Colonic mucosa (tissue), 4 donors: ENCODE measurements at places on chromosomes 16 and 17.

DNA sequence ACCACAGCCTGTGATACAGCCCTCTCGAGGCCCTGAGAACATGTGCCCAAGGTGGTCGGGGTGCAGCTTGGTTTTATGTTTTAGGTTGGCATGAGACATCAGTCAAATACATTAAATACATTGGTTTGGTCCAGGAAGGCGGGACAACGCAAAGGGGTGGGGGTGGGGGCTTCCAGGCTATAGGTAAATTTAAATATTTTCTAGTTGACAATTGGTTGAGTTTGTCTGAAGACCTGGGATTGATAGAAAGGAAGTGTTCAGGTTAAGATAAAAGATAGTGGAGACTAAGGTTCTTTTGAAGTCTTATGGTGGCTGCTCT, 1.2 kb upstream of the ZKSCAN2 start:
- H3K36me3 ChIP-seq: no peaks in the 10 kb centered on the region
- no peak overlapping the region for H3K27ac ChIP-seq
- no peaks in the 10 kb centered on the region for H3K27me3 ChIP-seq
- peaks cover 9% of the 10 kb centered on the region for H3K4me1 ChIP-seq

- peak; percentile 85 for DNase-seq
- H3K27me3 ChIP-seq: no peaks in the 10 kb centered on the region
These were observed 60.0 kb upstream of the MPHOSPH6 start for GRCh38 chr16:82229800-82230619.

DNA sequence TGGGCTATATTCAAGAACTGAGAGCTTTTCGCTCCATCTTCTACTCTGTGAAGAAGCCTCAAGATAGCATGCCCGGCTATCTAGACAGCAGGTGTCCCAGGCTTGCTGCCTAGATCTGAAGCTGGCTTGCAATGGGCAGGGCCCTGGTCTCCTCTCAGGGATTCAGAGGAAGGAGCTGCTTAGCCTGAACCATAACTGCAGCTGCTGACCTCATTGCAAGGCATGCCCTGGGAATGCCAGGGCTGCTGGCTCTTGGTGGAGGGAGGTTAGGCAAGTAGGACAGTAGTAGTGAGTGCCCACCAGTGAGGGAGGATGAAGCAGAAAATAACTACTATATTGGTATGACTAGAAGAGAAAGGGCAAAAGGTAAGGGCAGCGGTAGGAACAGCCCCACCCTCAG, 21.3 kb upstream of the SLC35B1 start:
- H3K4me3 ChIP-seq: no peak overlapping the region
- no peak overlapping the region for H3K27ac ChIP-seq
- no peaks in the 10 kb centered on the region for H3K4me1 ChIP-seq
- no peak for DNase-seq
- H3K36me3 ChIP-seq: no peaks in the 10 kb centered on the region

GRCh38 chr17:21285164-21286065, 904 bp downstream of the MAP2K3 start:
- H3K4me1 ChIP-seq: peaks cover 21% of the 10 kb centered on the region
- H3K27ac ChIP-seq: peak overlapping the region; percentile 93
- H3K36me3 ChIP-seq: no peaks in the 10 kb centered on the region
- H3K4me3 ChIP-seq: peak overlapping the region; percentile 82
- peak; percentile 63 for DNase-seq

- H3K36me3 ChIP-seq: no peaks in the 10 kb centered on the region
- no peak for DNase-seq
- H3K4me3 ChIP-seq: no peak overlapping the region
- H3K27me3 ChIP-seq: no peaks in the 10 kb centered on the region
- no peaks in the 10 kb centered on the region for H3K4me1 ChIP-seq
- H3K27ac ChIP-seq: no peak overlapping the region
These were observed 42.7 kb downstream of the CMIP start for GRCh38 chr16:81487301-81487720.

- peak; percentile 63 for DNase-seq
- no peak overlapping the region for H3K4me3 ChIP-seq
- peak overlapping the region; percentile 96 for H3K27ac ChIP-seq
- H3K4me1 ChIP-seq: peaks cover 26% of the 10 kb centered on the region
These were observed 2.2 kb upstream of the MPG start for GRCh38 chr16:75580-76501.

DNA sequence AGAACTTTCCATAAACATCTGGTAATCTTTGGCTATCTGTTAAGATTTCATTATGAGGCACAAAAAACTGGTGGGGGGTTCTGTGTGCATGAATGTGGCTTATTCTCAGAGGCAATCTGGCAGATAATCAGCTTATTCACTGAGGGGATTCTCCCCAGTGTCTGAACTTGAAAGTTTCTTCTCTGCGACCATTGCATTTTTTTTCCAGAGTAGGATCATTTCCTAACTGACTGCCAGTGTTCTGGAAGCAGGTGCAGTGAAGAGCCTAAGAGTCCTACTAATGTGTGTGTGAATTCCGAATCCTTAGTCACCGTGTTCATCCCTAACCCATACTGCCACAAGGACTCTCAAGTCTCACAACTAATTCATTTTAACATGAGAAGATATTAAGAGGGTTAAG, 64.9 kb upstream of the LRRC37A3 start:
- peak overlapping the region; percentile 61 for H3K27ac ChIP-seq
- no peak overlapping the region for H3K4me3 ChIP-seq
- DNase-seq: no peak
- no peaks in the 10 kb centered on the region for H3K27me3 ChIP-seq
- H3K36me3 ChIP-seq: no peaks in the 10 kb centered on the region

DNA sequence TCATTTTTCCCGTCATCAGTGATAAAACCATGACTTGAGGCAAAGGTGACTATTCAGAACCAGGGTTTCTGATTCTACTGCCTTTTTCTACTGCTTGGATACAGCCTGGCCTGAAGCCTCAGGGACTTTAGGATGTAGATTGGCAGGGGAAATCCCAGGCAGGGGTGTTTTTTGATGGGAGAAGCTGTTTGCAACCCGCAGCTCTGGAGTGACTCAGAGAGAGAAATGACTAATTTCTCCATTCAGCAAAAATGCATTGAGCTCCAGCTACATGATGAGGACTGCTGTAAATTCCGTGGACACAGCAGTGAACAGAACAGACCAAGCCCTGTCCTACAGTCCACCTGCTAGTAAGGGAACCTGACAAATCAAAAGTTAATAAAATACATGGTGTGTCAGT, 560.6 kb downstream of the CDH13 start:
- no peaks in the 10 kb centered on the region for H3K36me3 ChIP-seq
- H3K4me3 ChIP-seq: no peak overlapping the region
- H3K27ac ChIP-seq: no peak overlapping the region
- no peaks in the 10 kb centered on the region for H3K27me3 ChIP-seq
- DNase-seq: no peak

DNA sequence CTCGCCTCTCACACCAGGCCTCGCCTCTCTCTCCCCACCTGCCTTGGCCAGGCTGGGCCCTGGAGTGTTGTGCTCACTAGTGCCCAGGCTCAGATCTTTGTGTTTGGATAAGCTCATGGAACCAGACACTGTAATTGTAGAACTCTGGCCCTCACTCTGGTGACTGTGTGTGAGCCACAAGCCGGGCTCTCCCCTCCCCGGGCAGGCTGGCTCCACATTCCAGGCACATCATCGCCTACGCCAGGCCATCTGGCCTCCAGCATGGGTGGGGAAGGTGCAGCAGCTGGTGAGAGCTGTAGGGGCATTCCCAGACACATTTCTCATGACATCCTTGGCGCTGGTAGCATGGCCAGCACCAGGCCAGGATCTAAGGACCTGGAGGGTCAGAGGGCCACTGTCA, 202.3 kb downstream of the RAB11FIP4 start:
- H3K36me3 ChIP-seq: no peaks in the 10 kb centered on the region
- H3K4me3 ChIP-seq: no peak overlapping the region
- H3K27me3 ChIP-seq: no peaks in the 10 kb centered on the region
- H3K27ac ChIP-seq: no peak overlapping the region
- H3K4me1 ChIP-seq: no peaks in the 10 kb centered on the region
- DNase-seq: no peak

DNA sequence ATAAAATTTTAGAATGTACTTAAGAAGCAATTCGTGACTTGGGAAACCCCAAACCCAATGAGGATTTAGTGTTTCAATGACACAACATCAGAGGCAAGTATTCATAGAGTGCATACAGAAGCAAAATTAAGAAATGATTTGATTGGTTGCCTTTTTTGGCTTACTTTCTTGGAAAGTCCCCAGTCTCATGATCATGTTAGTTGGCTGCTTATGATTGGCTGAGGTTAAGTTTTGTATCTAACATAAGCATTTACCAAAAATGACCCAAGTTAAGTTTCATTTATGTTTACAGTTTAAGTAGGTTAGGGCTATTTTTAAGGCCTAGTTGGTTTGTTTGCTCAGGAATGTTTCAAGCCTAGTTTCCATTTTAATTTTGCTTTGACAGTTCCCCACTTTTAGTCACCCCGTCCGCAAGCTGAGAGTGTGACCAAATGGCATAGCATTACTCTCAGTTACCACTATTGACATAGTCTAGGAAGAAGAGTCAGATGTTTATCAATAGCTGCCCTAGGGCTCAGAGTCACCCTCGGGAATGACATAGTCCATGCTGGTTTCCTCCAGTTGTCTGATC, 36.2 kb downstream of the DGKE start:
- H3K27me3 ChIP-seq: no peaks in the 10 kb centered on the region
- H3K4me1 ChIP-seq: no peaks in the 10 kb centered on the region
- no peaks in the 10 kb centered on the region for H3K36me3 ChIP-seq
- no peak overlapping the region for H3K4me3 ChIP-seq

DNA sequence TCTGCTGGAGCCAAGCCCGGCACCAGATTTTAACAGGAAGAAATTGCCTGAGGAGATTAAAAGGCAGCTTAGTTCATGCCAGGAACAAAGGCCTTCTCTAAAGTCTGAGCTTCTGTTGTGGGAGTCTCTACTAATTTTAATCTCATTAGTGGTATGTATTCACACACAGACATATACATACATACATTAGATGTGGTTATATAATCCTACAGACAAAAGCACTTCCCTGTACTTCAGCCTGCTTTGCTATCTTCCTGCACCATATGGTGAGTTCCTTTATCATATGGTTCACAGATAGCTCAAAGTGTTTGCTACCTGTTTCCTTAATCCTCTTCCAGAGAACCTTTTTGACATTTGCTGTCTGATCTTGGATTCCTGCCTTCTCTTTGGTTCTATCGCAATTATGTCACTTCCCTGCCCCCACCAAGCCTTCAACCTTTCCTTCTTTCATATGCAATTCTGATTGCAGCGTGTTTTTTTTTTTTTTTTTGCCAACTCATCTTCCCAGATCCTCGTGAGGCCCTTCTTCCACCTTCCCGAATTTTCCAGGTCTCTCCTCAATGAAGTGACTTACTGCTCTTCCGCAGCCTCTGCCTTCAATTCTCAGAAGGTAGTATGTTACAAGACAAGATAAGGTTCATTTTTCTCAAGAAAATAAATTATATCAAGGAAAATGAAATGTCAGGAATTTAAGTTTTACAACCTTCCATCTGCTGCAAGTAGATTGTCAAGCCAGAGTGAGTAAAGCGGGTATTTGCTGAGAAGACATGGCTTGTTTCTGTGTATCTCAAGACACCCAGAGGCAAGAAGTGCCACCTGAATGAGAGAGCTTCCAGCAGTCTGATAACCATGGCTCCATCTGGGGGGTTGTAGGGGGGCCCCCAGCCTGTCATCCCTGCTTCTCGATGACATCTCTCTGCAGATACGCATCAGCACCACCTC, 120.2 kb upstream of the CACNG3 start:
- H3K27ac ChIP-seq: no peak overlapping the region
- DNase-seq: no peak
- H3K4me3 ChIP-seq: no peak overlapping the region
- H3K4me1 ChIP-seq: no peaks in the 10 kb centered on the region
- H3K36me3 ChIP-seq: no peaks in the 10 kb centered on the region

DNA sequence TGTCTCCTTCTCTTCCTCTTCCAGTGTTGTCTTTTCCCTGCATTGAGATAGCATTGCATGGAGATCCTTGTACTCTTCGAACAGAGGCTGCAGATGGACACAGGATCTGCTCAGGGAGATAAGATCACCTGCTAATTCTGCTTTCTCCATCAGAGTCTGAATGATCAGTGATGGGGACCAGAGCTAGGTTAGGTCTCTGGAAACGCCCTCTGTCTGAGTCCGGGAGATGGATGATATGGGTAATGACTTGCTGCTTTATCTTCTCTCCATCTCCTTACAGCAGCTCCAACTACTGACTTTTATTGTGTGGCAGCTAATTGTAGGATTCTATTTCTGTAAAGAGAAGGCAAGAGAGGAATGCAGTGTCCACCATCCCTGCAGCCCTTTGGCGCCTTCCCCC, 435.6 kb downstream of the WWOX start:
- DNase-seq: no peak
- H3K27ac ChIP-seq: no peak overlapping the region
- H3K4me1 ChIP-seq: no peaks in the 10 kb centered on the region

GRCh38 chr17:69874175-69874670, 200.8 kb upstream of the KCNJ16 start:
- no peak overlapping the region for H3K4me3 ChIP-seq
- no peaks in the 10 kb centered on the region for H3K36me3 ChIP-seq
- H3K27me3 ChIP-seq: no peaks in the 10 kb centered on the region
- H3K4me1 ChIP-seq: no peaks in the 10 kb centered on the region
- H3K27ac ChIP-seq: no peak overlapping the region
- no peak for DNase-seq

DNA sequence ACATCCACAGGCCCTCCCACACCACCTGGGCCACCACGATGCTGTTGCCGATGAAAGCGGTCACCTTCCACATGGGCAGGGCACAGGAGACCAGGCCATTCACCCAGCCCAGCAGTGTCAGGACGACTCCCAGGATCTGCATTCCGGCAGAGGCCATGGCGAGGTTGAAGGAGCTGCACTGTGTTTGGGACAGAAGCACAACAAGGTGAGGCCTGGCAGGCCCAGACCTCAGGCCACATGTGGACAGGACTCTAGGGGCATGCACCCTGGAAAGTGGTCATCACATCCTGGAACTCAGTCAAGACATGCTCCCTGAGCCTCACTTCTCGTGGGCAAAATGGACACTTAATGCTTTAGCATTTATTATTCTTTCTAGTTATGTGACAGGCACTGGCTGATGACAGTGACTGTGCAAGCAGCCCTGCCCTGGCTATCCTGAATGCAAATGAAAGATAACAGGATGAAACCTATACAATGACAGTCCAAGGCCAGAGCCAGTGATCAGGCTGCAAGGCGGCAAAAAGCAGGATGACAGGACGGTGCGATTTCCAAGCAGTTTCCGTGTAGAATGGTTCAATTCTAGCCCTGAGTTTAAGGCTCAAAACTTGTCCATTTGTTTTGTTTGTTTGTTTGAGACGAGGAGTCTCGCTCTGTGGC, 2.0 kb downstream of the CLDN6 start:
- H3K4me3 ChIP-seq: no peak overlapping the region
- H3K27ac ChIP-seq: no peak overlapping the region
- H3K36me3 ChIP-seq: no peaks in the 10 kb centered on the region
- no peaks in the 10 kb centered on the region for H3K4me1 ChIP-seq
- H3K27me3 ChIP-seq: peaks cover 5% of the 10 kb centered on the region
- DNase-seq: no peak

- no peaks in the 10 kb centered on the region for H3K27me3 ChIP-seq
- H3K4me1 ChIP-seq: no peaks in the 10 kb centered on the region
- H3K4me3 ChIP-seq: no peak overlapping the region
- H3K36me3 ChIP-seq: no peaks in the 10 kb centered on the region
These were observed 7.4 kb upstream of the TMEM204 start for GRCh38 chr16:1525871-1526607.

GRCh38 chr16:54200161-54200534, 86.4 kb downstream of the IRX3 start:
- H3K27ac ChIP-seq: no peak overlapping the region
- no peaks in the 10 kb centered on the region for H3K4me1 ChIP-seq
- DNase-seq: no peak
- no peak overlapping the region for H3K4me3 ChIP-seq

- no peaks in the 10 kb centered on the region for H3K27me3 ChIP-seq
- H3K36me3 ChIP-seq: no peaks in the 10 kb centered on the region
- no peak for DNase-seq
- H3K4me3 ChIP-seq: no peak overlapping the region
- no peak overlapping the region for H3K27ac ChIP-seq
- no peaks in the 10 kb centered on the region for H3K4me1 ChIP-seq
These were observed 19.8 kb downstream of the PLXDC1 start for GRCh38 chr17:39131616-39132015.
